Caco-2 (cell line): ENCODE measurements at places on chromosomes 7 and 10. TPM values are rescaled to one million over a fixed set of nuclear protein-coding genes. Genes with fewer than 3 reads are reported as not detected.

- H3K4me1 ChIP-seq, result peaks cover 14% of the 10 kb centered on the region
- no peaks in the 10 kb centered on the region for H3K27me3 ChIP-seq
- no peaks in the 10 kb centered on the region for H3K36me3 ChIP-seq
- H3K27ac ChIP-seq, result peak overlapping the region; percentile 95
- peak; percentile 57 for DNase-seq
These were observed 578 bp downstream of the CACUL1 start for GRCh38 chr10:118754229-118754555.

The GIMAP4 gene
- total RNA-seq, result not detected in 2 replicates

DNA sequence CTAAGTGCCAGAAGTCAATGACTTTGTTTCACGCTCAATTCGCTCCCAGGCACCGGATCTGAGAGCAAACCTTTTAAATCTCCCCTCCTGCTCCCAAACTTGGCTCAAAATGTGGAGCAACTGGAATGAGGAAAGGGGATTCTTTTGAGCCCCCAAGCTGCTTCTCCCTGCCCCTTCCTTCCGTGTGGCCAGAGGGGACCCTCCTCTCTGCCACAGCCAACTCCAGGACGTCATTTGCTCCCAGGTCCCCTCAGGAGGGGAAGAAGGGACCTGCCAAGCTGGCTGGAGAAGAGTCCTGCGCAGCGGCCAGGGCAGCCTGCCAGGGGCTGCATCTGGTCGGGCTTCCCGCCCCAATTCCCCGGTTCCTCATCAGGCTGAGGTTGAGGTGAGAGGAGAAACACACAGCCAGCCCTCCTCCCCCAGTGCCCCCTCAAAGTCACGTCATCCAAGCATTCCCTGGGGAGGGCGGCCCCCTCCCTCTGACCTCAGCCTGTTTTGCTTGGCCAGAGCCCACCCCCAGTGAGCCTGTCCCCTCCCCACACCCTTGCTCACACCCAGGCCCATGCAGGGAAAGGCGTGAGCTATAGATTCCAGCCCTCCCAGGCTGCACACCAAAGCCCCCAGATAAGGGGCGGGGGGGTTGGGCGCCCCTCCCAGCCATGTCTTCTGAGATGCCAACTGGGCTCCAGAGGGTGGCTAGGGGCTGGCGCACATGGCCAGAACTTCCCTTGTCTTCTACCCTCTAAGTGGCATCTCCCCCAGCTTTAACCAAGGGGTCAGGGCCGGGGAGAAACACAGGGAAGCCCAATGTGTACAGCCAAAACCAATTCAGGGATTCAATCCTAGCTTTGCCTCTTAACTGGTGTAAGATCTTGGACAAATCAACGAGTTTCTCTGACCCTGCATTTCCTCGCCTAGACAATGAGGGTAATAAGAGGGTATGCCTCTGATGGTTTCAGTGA lies 35.0 kb downstream of the SH3PXD2A start:
- H3K27ac ChIP-seq, result no peak overlapping the region
- peaks cover 2% of the 10 kb centered on the region; the same call in 1 of the 2 replicates for H3K36me3 ChIP-seq
- DNase-seq, result no peak
- no peak overlapping the region for H3K4me3 ChIP-seq
- no peaks in the 10 kb centered on the region for H3K27me3 ChIP-seq
- H3K4me1 ChIP-seq, result peaks cover 22% of the 10 kb centered on the region

GRCh38 chr7:138158739-138159528 lies 82.7 kb downstream of the AKR1D1 start:
- peak; percentile 13 for DNase-seq
- peak overlapping the region; percentile 0 for H3K27ac ChIP-seq
- H3K4me1 ChIP-seq, result peaks cover 14% of the 10 kb centered on the region

GRCh38 chr10:79079490-79080355 lies 11.0 kb downstream of the ZMIZ1 start:
- no peaks in the 10 kb centered on the region for H3K36me3 ChIP-seq
- H3K4me3 ChIP-seq, result no peak overlapping the region
- H3K27ac ChIP-seq, result peak overlapping the region; percentile 31
- peaks cover 54% of the 10 kb centered on the region for H3K4me1 ChIP-seq
- no peaks in the 10 kb centered on the region for H3K27me3 ChIP-seq
- no peak for DNase-seq

The ELAPOR2 gene
- 4.6 and 5.6 TPM in 2 replicates for total RNA-seq

DNA sequence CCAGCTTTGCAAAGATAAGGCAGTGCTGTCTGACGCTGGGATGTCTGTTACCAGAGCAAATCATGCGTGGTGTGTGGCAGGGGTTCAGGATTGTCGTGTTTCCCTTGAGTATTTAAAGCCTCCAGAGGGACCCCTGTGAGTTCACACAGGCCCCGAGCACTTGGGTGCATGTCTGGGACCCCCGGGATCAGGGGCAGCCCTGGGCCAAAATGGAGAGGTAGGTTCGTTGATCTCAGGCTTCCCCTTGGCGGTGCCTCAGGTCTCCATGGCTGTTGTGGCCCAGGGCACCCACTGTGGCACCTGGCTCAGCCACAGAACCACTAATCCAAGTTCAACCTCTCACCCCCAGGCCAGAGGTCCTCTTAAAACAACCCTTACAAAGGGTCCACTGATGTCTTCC lies 523.1 kb upstream of the DPP6 start:
- no peak overlapping the region for H3K27ac ChIP-seq
- no peaks in the 10 kb centered on the region for H3K27me3 ChIP-seq
- H3K4me1 ChIP-seq, result no peaks in the 10 kb centered on the region
- no peaks in the 10 kb centered on the region for H3K36me3 ChIP-seq
- DNase-seq, result no peak

GRCh38 chr10:48692748-48693147 lies 8.1 kb downstream of the WDFY4 start:
- H3K4me1 ChIP-seq, result no peaks in the 10 kb centered on the region
- DNase-seq, result no peak
- H3K27me3 ChIP-seq, result peaks cover 3% of the 10 kb centered on the region; the same call in 1 of the 2 replicates
